A549 treated with GW870086 at 1 μM for 4 hours (cell line): ENCODE measurements at places on chromosomes 5 and 9. TPM values are rescaled to one million over a fixed set of nuclear protein-coding genes. Genes with fewer than 3 reads are reported as not detected.

IFNA21 gene
- total RNA-seq, result not detected in 5 replicates

RANBP3L gene
- total RNA-seq, result not detected in 5 replicates

F2R gene
- total RNA-seq, result 34.6 to 60.1 TPM (median 53.8 TPM) in 5 replicates

GTF3C5 gene
- total RNA-seq, result 57.7 to 66.6 TPM (median 61.8 TPM) in 5 replicates

ABLIM3 gene
- total RNA-seq, result 10.7 to 13.6 TPM (median 11.1 TPM) in 5 replicates

EDIL3 gene
- 0.10 to 0.65 TPM (median 0.22 TPM) in 5 replicates for total RNA-seq

TPRN gene
- total RNA-seq, result 6.8 to 10.6 TPM (median 9.0 TPM) in 5 replicates

ARSK gene
- total RNA-seq, result 6.1 to 7.4 TPM (median 7.1 TPM) in 5 replicates

CDH9 gene
- total RNA-seq, result not detected in 5 replicates

ANKRD18B gene
- 3.3 to 7.2 TPM (median 6.8 TPM) in 5 replicates for total RNA-seq

ZFAND5 gene
- total RNA-seq, result 112 to 146 TPM (median 145 TPM) in 5 replicates

FOXD1 gene
- total RNA-seq, result 14.7 to 22.1 TPM (median 19.3 TPM) in 5 replicates

SLCO4C1 gene
- not detected in 5 replicates for total RNA-seq

ATOX1 gene
- total RNA-seq, result 188 to 230 TPM (median 201 TPM) in 5 replicates

TMEM171 gene
- total RNA-seq, result 3.9 to 7.8 TPM (median 6.6 TPM) in 5 replicates

GFI1B gene
- not detected in 5 replicates for total RNA-seq

ZFP62 gene
- total RNA-seq, result 5.6 to 10.6 TPM (median 8.6 TPM) in 5 replicates

OR1J2 gene
- not detected in 5 replicates for total RNA-seq

AQP7 gene
- total RNA-seq, result 0.21 to 0.64 TPM (median 0.43 TPM) in 5 replicates

ESM1 gene
- not detected in 5 replicates for total RNA-seq

PCDHGA5 gene
- total RNA-seq, result 0.08 to 0.22 TPM (median 0.12 TPM) in 5 replicates

FOXD4L6 gene
- 0.06 TPM in 1 of 5 replicates, not detected in the others for total RNA-seq

CCL21 gene
- total RNA-seq, result not detected in 5 replicates

ARL14EPL gene
- 0.14 to 0.60 TPM (median 0.26 TPM) in 5 replicates for total RNA-seq

ANKRD18A gene
- 5.6 to 13.3 TPM (median 9.8 TPM) in 5 replicates for total RNA-seq

KIF3A gene
- 5.4 to 10.1 TPM (median 8.6 TPM) in 5 replicates for total RNA-seq

SLC4A9 gene
- total RNA-seq, result 0.09 to 0.18 TPM (median 0.10 TPM) in 3 of 5 replicates, not detected in the others

PTGES2 gene
- 67.6 to 98.4 TPM (median 91.8 TPM) in 5 replicates for total RNA-seq

FAM81B gene
- total RNA-seq, result not detected in 5 replicates

IFNA8 gene
- total RNA-seq, result not detected in 5 replicates

FOXI1 gene
- total RNA-seq, result not detected in 5 replicates

CCDC192 gene
- not detected in 5 replicates for total RNA-seq

CCL27 gene
- 0.19 TPM in 1 of 5 replicates, not detected in the others for total RNA-seq

SERINC5 gene
- 4.3 to 6.9 TPM (median 6.7 TPM) in 5 replicates for total RNA-seq

JAK2 gene
- 1.9 to 3.5 TPM (median 3.0 TPM) in 5 replicates for total RNA-seq

PCDHGA2 gene
- 0.45 to 0.72 TPM (median 0.70 TPM) in 5 replicates for total RNA-seq

ZNF618 gene
- total RNA-seq, result 7.6 to 11.8 TPM (median 10.5 TPM) in 5 replicates

TIGD6 gene
- 5.0 to 6.0 TPM (median 5.2 TPM) in 5 replicates for total RNA-seq

GAS1 gene
- total RNA-seq, result 0.06 to 0.16 TPM (median 0.09 TPM) in 5 replicates
